ENCODE measurements at places on chromosomes 12 and 14.

GRCh38 chr12:16579041-16579440 is 26.9 kb downstream of the LMO3 start:
- no peak for DNase-seq

- DNase-seq, result no peak
Measured at GRCh38 chr14:90781876-90782275, 34.4 kb downstream of the TTC7B start.

DNA sequence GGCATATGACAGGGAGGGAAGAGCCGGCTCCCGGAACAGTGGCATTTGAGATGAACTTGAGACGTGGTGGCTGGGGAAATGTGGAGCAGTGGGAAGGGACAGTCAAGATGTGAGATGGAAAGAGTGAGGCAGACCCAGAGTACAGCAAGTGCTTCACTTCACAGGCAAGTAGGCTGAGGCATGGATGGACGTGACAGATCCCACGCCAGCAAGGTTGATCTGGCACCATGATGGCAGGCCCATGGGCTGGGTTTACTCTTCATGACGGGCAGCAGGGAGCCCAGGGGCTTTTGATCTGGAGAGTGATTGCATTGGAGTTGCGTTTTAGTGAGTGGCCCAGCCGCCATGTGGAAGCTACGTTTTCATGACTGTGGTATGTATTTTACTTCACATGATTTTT is 17.9 kb upstream of the EML1 start:
- DNase-seq, result no peak

GRCh38 chr12:64010069-64010686 is 165.7 kb downstream of the SRGAP1 start:
- no peak for DNase-seq

DNA sequence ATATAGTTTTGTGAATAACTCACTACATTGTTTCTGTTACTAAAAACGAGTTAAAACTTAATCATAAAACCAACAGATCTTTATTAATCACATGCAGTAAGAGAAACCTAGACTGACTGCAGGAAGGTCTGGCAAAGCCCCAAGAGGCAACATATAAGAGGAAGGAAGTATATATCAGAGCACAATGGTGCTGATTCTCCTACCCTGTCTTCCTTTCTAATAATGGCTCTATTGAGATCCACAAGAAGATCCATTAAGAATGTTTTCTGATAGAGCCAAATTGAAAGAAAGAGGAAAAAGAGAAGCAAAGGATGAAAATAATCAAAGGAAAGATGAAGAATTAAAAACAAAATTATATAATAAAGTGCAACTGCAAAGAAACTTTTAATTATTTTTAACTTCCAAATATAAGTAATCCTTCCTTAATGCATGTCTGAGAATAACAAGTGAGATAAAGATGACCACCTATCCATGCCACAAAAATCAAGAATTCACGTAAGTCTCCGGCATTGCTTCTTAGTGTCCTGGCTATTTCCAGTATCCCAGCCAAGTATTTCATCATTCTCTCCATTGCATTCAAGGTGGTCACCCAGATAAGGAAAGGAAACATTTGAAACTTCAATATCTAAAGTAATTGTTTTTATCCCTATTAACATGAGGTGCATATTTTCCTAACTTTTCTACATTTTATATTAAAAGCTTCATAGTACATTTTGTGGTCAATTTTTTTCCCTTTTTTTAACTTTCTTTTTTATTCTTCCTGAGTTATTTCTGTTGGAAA is 62.2 kb downstream of the SOX5 start:
- peak; percentile 7 for DNase-seq

DNA sequence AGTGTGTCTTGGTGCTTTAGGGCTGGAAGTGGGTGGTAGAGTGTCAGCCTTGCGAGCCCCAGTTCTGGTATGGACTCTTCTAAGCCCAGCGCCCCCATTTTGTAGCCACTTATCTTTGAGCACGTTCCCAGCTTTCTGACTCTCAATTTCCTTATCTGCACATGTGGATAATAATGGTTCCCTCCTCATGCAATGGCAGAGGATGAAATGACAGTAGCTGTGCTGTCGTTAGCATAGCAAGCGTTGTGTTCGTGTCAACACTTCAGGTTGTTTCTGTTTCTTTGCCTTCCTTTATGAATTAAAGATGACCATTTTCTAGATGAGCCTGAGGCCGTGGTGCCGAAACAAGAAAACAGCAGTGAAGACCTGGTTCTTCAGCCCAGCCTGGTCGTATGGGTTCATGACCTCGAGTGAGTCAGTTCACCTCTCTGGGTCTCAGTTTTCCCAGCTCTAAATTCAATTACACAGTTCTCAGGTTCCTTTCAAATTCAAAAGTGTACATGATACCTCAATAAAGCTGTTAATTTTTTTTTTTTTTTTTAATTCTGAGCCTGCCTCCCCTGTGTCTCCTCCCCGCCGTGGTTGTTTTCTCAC is 233.0 kb downstream of the SLC41A2 start:
- no peak for DNase-seq

GRCh38 chr14:100474196-100474595 is 113.0 kb downstream of the BEGAIN start:
- DNase-seq, result no peak

- DNase-seq, result no peak
Measured at GRCh38 chr14:50036211-50036610, 80.2 kb downstream of the VCPKMT start.

- no peak for DNase-seq
Measured at GRCh38 chr12:92614502-92614901, 88.3 kb upstream of the PLEKHG7 start.

- DNase-seq, result peak; percentile 34
Measured at GRCh38 chr12:95859344-95859816, 628 bp downstream of the SNRPF start.

DNA sequence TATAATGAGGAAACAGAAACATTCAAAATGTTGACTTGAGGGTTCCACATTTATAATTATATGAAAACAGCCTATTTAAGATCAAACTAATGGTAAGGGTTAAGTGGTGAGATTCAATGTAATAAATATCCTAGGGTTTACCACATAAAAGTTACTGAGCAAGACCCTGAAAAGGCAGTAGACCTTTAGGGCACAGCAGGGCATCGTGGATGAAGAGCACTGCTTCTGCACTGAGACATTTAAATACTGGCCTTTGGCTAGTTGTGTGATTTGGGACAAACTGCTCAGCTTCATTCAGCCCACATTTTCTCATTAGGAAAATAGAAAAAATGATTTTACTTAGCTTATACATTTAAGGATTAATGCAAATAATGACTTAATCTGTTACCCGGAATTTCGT is 42.0 kb downstream of the CNTN1 start:
- no peak for DNase-seq

DNA sequence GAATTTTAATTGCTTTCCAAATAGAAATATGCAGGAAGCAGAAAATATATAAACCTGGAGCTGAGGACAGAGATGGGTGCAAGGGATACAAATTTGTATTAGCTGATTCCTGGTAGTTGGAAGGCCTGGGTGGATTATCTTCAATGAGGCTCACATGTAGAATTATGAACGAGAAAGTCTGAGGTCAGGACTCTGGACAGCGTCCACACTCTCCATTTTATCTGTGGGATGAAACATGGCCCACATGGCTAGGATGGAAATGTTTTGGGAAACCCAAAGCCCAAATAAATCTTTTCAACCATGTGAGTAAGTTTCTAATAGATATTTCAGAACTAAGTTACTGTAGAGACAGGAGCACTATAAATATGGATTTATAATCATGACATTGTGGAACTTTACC is 256.1 kb downstream of the APAF1 start:
- no peak for DNase-seq

Data from tongue (tissue), 3 donors.